ENCODE measurements at places on chromosomes 6 and 20.

DNA sequence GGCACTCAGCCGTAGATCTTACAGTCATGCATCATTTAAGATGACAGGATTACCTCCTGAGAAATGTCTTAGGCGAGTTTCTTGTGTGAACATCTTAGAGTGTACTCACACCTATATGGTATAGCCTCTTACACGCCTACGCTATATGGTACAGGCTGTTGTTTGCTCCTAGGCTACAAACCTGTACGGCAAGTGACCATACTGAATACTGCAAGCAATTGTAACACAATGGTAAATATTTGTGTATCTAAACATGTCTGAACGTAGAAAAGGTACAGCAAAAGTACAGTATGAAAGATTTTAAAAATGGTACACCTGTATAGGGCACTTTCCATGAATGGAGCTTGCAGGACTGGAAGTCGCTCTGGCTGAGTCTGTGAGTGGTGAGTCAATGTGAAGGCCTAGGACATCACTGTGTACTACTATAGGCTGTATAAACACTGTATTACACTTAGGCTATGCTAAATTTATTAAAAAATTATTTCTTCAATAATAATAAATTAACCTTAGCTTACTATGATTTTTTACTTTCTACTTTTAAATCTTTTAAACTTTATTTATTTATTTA is 541 bp upstream of the IL20RA start:
- DNase-seq = no peak

- DNase-seq = no peak
Measured at GRCh38 chr6:130578713-130579112, 212.9 kb downstream of the TMEM200A start.

GRCh38 chr20:44770484-44771171 is 25.0 kb downstream of the KCNK15 start:
- no peak for DNase-seq

- no peak for DNase-seq
Measured at GRCh38 chr6:45952546-45952945, 63.1 kb downstream of the CLIC5 start.

GRCh38 chr6:1406306-1407072 is 17.1 kb downstream of the FOXF2 start:
- no peak for DNase-seq

- DNase-seq = no peak
Measured at GRCh38 chr6:109009962-109010704, 84.5 kb downstream of the SESN1 start.

DNA sequence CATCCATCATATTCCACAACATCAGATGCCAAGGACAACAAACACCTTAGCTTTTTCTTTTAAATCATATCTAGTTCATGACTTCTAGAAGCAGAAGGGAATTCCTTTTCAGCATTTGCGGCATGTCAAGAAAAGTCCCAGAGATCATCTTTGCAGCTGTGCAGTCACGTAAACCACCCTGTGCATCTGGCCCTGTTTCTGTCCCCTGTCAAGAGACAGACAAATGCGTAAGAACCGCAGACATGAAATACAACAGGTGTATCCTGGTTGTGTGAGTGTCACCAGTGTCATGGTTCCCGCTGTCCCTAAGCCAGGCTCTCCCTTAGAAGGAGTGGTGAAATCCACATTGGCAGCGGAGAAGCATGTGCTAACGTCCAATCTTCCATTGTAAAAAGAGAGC is 28.1 kb downstream of the LY86 start:
- DNase-seq = peak; percentile 35

- DNase-seq = no peak
Measured at GRCh38 chr6:125267806-125268523, 33.8 kb downstream of the HDDC2 start.

- DNase-seq = no peak
Measured at GRCh38 chr20:36465109-36466080, 75.9 kb upstream of the MYL9 start.

Measured in naive B cell (primary cell).